ENCODE measurements at places on chromosomes 4 and X. TPM values are rescaled to one million over a fixed set of nuclear protein-coding genes. Genes with fewer than 3 reads are reported as not detected.
A peak's percentile ranks its signal among the peaks of the same experiment; 100 is the strongest.

The KIT gene
- 1.4 TPM for total RNA-seq

The FAM9B gene
- not detected for total RNA-seq

The TAF1 gene
- total RNA-seq: 21.8 TPM

GRCh38 chr4:157226035-157226434 is 5.5 kb downstream of the GRIA2 start:
- no peak for DNase-seq

DNA sequence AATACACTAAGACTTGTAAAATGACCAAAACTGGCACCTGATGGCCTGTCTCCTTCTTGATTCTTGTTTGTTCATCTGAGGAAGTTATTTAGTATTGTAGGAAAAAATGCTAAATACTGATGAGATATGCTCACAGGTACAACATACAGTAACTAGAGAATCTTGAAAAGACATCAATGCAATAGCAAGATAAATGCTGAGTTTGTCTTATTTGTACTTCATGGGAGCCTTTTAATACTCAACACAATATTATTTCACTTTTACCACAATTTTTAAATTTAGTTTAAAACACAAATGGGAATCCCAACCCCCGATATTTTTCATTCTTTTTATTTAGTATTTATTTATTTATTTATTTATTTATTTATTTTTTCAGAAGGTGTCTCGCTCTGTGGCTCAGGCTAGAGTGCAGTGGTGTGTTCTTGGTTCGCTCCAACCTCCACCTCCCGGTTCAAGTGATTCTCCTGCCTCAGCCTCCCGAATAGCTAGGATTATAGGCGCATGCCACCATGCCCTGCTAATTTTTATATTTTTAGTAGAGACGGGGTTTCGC is 12.1 kb downstream of the HHIP start:
- DNase-seq: no peak

- DNase-seq: no peak
Measured at GRCh38 chr4:134544303-134544770, 342.7 kb upstream of the PABPC4L start.

DNA sequence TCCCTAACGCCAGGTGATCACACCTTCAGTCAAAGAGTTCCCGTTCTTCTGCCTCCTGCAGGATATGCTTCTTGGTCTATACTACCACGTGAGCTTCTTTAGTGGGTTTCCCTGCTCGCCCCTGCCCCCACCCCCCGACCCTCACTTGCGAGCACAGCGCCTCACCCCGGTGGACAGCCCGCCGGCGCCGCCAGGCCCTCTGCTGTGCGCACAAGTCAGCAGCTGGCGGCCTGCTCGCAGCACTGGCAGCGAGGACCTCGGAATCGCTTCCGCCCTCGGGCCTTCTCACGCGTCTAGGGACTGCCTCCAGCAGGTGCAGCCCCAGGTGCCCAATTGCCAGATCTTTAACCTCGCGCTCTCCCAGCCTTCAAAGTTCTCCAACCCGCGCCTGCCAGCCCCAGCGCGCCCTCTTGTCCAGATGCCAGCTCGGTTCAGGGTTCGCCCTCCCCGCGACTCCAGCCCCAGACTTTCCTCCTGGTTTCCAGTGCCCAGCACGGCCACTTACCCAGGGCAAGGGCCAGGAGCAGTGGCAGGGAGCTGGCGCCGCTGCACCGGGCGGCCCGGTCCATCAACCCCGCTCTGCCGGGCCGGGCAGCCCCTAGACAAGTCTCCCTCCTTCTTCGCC is 454 bp downstream of the BTC start:
- DNase-seq: peak; percentile 74

The NAP1L3 gene
- total RNA-seq: 13.4 TPM

The TLR1 gene
- total RNA-seq: 6.0 TPM

DNA sequence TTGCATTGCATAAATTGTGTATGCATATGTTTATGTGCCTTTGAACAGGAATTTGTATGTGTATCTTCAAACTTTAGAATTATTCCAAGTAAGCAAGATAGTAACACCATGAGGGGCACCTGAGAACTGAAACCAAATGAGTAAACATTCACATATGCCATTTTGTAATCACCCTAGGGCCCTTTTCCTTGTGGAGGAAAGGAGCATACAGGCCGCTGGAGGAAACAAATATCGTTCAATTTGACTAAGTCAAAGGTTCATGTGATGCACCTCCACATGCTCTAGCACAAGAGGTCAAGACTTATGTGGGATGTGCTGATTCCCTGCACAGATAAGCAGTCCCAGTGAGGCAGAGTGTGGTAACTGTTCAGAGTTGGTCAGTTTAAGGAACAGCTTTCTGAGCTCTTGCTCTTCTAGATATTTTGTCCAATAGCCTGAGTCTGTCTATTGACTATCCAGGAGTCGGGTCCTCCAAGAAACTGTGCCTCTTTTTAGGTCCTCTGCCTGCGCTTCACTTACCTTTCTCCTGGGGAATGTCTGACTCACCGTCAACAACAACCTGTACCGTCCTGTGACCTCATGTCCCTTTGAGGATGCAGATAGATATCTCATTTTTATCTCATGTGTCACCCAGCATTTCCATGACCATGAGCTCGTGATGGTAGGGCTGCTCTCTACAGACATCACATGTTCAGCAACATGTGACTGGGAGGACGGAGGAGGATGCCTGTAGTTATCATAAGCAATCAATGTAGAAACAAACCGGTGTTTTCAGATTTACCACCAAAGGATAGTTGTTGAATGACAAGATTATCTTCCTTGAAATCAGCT is 196.9 kb downstream of the NWD2 start:
- no peak for DNase-seq

DNA sequence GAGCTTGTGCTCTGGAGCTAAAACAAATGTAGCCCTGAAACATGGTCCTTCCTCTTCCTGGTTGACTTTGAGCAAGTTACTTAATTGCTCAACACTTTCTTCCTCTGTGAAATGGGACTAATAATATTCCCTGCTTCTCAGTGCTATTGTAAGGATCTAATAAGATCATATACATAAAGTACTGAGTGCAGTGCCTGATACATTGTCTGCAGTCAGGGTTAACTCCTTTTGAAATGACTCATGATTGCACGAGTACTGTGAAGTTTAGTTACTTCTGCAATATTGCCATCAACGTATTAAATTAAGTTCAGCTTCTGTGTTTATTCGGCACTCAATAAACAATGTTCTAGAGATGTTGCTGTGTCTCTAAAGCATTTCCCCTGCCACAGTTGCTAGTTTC is 91.8 kb upstream of the HPRT1 start:
- no peak for DNase-seq

DNA sequence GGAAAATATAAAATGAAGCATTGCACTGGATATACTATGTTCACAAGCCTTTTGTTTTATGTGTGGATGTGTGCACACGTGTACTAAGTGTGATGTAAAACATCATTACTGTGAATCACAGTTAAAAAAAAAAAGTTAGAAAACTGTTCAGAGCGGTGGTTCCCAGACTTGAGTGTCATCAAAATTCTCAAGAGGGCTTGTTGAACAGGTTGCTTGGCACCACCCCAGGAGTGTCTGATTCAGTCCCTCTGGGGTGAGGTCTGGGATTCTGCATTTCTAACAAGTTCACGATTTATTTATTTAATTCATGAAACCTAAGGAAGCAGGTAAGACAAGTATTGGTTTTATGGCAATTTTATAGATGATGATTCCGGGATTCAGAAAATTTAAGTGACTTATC is 1.8 kb downstream of the CENPU start:
- no peak for DNase-seq

The NHSL2 gene
- 9.2 TPM for total RNA-seq

GRCh38 chrX:31319586-31319985 is 247.7 kb upstream of the FTHL17 start:
- DNase-seq: no peak

The GLRA3 gene
- total RNA-seq: not detected

- peak; percentile 81 for DNase-seq
Measured at GRCh38 chr4:186701273-186701672, 22.4 kb downstream of the FAT1 start.

DNA sequence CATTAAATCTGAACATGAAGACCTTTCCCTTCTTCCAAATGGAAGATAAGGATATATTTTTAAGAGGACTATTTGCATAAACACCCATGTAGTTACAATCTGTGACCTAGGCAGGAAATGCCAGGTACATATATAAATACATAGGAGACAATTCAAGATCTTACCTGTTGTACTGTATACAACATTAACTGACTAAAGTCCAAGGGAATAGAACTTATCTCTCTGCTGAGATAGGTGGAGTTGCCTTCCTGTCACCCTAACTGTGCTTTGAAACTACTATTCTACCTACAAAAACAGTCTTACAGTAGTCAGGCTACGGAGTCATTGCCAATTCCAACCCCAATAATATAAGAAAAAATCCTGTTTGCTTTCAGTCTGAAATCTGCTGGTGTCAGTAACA is 106.3 kb downstream of the CHRNA9 start:
- no peak for DNase-seq

The PTCHD1 gene
- 0.11 TPM for total RNA-seq

DNA sequence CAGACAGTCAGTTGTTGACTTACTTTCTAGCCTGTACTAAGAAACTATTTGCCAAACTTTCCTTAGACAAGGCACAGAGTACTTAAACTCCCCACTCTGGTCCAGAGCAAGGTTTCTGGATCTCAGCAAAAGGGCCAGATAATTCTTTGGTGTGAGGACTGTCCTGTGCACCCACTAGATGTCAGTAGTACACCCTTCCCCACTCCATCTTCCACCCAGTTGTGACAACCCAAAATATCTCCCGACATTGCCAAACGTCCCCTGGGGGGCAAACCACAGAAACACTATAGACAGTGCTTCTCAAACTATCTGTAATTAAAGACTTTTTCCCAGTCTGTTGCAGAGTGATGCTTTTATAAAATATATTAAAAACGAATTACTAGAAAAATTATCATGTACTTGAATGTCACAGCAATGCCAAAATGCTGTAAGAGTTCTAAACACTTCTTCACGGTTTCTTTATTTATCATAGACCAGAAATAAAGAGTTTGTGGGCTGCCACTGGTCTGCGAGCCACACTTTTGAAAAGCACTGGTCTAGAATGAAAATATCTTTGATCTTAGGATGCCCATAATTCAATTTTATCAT is 203.5 kb downstream of the PRDM5 start:
- no peak for DNase-seq

GRCh38 chr4:5040856-5041620 is 10.2 kb upstream of the STK32B start:
- no peak for DNase-seq

GRCh38 chrX:15059474-15059873 is 186.3 kb downstream of the MOSPD2 start:
- no peak for DNase-seq

DNA sequence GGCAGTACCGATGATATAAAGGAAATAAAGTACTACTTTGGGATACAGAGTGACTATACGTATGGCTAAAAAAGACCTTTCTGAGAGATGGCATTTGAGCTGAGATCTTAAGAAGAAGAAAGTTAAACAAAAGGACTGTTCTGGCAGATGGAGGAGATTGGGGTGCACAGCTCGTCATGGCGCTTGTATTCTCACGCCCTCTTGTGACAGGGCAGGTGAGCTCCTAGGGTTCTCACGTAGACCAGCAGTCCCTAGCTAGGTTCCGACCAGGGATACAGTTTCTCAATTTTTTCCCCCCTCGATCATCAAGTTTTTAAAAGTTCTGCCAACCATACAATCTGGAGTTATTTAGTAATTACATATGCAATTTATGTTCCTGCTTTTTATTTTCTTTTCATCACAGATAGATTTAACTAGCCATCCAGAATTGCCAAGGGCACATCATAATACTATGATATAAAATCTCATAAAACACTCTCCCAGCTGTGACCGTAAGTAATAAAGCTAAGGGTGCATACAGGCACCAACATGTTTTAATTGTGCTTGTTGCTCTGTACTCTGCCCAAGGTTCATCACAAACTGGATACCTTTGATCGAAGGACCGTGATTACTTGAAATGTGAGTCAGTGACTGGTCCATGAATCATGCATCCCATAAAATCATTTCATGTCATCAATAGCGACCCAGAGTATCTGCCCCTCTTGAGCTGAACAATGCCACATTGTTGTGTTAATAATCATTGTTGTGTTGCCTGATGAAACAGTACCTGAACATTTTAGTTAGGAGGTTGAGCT is 69.4 kb upstream of the ZNF518B start:
- DNase-seq: no peak

The CAPN6 gene
- not detected for total RNA-seq

The PABPC1L2A gene
- total RNA-seq: not detected

The STBD1 gene
- total RNA-seq: 31.9 TPM

DNA sequence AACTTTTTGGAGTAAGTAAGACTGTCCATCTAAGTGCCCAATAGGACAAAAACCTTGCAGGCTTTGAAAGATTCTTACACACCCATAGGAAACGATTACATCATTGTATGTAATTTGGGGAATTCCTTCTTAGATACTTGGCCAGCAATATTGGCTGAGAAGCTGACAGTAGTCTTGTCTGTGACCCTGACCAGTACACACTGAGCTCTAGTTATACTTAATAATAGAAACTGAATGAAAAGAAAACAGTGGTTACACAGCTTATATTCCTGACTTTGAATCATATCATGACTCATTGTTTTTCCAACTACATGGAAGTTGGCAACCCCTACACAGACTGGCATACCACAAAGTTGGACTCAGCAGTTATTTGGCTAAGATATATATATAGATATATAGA is 7.1 kb upstream of the TLR2 start:
- no peak for DNase-seq

DNA sequence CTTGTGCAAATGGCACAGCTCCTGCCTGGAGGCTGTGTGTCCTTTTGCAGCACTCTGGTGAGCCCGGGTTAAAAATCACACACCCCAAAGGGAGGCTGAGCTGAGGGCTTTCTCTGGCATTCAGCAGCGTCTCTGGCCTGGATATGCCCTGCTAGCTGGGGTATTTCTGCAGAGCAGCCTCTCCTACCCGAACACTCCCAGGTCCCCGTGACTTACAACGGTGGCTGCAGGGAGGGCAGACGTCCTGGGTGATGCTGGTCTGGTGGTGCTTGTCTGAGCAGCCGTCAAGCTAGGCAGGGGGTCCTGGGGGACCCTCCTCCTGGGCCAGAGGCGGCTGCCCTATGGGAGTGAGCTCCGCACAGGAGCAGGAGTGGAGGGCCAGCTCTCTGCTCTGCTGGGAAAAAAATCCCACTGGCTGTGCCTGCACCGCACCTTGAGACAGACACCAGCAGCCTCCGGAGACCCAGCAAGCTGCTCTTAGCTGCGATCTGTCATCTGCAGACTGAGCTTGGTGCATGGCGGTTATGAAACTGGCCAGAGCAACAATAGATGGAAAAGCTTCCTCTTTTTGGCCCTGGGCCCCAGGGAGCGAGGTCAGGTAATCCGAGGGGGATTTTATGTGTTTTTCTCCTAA is 41.3 kb upstream of the ASMTL start:
- DNase-seq: no peak

The SMIM10L2A gene
- 3.8 TPM for total RNA-seq

DNA sequence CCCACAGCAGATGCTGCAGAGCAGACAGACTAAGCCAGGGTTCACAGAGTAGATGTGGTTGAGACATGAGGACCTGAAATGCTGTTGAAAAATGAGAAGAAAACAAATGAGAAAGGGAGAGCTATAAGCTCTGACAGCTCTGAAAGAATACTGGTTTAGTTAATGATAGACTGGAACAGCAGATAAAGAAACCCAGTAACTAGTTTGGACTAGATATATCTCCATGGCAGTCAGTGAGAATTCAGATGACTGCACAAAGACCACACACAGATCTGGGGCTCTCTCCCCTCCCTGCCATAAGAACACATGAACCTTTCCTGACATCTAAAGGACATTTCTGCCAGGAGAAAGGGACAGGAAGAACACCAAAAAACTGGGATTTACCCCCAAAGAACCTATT is 8.2 kb downstream of the NAA11 start:
- DNase-seq: no peak
